HTR-8/SVneo (cell line): ENCODE measurements at places on chromosomes 3 and 15.

GRCh38 chr3:123157209-123157597 lies 44.5 kb upstream of the SEC22A start:
- no peak for DNase-seq

DNA sequence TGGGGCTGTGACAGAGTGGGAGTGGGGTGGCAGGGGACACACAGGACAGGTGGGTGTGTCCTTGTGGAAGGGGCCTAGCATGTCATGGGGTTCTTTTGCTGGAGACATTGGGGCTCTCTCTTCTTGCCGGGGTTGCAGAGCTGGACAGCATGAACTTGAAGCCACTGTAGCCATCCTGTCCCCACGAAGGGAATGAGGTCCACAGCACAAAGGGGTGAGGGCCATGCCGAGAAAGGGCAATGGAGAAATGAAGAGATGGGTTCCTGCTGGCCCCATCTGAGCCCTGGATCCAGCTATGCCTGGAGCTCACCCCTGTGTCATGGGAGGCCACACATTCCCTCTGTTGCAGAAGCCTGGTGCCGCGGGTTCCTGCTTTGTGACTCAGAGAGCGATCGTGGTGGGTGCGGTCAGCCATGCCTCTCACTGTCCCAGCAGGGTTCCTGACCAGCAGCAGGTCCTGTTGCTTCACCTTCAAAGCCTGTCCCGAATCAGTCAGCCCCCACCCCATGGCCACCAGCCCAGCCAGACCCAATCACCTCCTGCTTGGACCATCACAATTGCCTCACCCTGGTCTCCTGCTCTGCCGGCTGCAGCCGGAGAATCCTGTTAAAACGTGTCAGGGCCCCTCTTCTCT lies 50.0 kb downstream of the DNAJB8 start:
- DNase-seq = peak; percentile 79

- no peak for DNase-seq
Observed at GRCh38 chr3:94626573-94626972, 563.7 kb downstream of the NSUN3 start.

- no peak for DNase-seq
Observed at GRCh38 chr3:158279609-158280008, 169.7 kb downstream of the RSRC1 start.

DNA sequence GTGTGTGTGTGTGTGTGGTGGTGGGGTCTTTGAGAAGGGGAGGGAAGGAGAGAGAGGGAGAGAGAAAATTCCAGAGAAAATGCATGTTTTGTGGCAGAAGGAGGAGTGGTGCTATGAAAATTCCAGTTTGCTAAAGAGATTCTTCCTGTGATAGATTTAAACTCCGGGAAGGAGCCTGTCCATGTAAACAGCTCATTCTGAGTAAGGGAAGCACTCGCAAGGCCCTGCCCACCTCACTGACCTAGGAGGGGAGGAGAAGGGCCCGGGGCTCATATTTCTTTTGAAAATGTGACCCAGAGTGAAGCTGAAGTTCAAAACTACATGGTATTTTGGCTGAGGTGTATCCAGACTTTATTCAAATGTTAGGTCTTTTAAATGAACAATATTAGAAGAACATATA lies 41.3 kb downstream of the ADAMTSL3 start:
- peak; percentile 24 for DNase-seq

- DNase-seq = peak; percentile 77
Observed at GRCh38 chr15:38714309-38715072, 149.9 kb upstream of the RASGRP1 start.

GRCh38 chr15:62027263-62027565 lies 33.0 kb downstream of the VPS13C start:
- DNase-seq = no peak

- no peak for DNase-seq
Observed at GRCh38 chr3:33081812-33082211, 15.1 kb downstream of the GLB1 start.

GRCh38 chr15:48469681-48470080 lies 138.5 kb downstream of the DUT start:
- DNase-seq = no peak

DNA sequence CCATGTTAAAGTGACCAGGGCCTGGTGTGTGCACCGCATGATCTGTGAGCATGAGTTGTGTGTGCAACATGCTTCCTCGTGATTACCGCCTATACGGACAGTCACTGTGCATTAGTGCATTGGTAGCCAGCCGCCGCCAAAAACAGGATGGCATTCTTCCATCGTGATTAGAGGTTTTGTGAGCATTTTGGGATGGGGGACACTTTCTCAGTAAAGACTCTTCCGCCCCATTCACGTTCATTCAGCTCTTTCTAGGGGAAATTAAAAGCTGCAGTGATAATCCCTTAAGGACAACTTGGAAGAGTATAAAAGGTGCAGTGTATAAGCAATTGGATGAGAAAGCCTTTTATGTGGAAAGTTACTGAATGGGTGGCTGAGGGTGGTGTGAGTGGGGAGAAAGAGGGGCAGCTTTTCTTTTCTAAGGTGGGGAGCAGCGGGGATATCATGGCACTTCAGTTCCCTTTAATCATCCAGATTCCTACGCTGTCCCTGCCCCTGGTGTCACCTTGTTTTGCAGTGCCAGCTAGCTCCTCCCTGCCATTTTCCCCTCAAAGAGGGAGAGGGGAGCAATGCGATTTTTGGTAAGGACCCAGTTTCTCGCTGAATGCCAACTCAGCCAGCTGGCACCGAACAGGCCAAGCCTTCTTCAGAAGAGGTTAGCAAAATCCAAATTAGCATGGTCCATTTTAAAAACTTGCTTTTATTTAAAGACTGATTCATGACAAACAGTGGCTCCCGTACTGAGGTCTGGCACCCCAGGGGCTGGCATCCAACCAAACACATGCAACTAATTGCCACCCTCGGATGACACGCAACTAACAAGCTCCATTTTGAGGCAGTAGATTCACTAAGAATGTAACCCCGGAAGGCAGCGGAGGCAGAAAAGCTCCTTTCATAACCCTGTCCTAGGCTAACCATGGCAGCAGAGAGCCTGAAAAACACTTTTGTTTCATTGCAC lies 447.8 kb downstream of the FHIT start:
- DNase-seq = no peak

DNA sequence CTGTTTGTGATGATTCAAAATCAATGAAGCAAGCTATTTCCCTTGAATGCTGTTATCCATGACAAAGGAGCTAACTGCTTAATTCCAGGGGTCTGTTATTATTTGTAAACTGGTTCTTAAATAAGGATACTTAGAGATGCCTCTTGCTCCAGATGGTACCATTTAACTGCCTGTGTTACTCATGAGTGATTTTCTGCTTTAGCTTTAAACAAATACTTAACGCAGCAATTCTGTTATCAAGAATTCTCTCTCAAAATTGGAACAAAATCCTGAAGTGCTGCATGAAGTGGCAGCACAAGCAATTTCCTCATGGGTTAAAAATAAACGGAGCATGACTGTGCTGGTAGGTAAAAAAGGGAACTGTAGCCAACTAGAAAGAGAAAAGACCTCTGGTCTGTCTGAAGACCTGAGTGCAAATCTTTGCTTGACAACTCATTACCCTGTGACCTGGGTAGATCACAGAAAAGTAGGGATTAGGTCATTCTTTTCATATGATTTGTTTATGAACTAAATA lies 62.5 kb upstream of the GBE1 start:
- DNase-seq = no peak

DNA sequence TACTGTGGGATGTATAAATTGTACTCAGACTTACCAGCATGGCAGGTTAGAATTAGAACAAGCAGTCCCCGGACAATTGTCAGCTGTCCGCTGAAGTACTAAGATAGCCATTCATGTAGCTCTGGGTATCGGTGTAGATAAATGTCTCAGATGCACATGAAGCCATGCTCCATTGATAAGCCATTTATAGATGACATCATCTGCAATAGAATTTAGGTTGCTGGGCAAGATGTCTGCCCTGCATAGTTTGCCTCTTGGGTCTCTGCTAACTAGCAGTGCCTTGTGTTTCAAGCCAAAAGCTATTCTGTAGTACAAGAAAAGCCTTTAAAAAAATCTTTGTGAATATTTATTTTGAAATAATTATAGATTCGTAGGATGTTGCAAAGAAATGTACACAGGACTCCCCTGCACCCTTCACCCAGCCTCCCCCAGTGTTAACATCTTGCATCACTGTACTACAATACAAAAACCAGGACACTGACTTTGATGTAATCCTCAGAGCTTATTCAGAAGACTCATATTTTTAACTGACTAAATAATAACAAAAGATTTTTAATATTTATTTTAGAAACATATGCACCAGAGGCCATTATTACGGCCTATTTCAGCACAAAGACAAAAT lies 220.6 kb upstream of the THRB start:
- DNase-seq = no peak

DNA sequence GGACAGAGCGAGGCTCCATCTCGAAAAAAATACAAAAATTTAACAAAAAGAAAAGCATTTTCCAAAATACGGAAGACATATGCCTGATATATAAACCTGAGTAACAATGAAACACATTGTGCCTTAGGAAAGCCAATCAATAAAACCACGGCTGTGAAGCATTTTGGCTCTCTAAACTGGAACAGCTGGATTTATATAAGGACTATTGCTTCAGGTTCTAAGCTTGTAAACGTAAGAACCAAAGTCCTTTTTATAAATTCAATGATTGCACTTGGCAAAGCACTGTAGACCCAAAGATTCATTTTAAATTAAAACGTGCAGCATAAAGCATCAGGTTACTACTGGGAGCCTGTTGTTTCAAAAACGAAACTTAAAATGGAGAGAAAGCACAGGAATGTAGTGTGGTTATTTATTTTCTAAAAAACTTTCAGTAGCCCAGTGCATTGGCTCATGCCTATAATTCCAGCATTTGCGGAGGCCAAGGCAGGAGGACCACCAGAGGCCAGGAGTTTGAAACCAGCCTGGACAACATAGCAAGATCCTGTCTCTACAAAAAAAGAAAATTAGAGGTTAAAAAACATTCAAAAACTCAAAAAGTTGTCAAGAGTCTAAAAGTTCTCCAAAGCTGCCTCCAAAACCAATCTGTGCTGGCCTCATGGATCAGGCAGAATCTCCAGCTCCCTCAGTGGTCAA lies 61.5 kb downstream of the USF3 start:
- DNase-seq = no peak

DNA sequence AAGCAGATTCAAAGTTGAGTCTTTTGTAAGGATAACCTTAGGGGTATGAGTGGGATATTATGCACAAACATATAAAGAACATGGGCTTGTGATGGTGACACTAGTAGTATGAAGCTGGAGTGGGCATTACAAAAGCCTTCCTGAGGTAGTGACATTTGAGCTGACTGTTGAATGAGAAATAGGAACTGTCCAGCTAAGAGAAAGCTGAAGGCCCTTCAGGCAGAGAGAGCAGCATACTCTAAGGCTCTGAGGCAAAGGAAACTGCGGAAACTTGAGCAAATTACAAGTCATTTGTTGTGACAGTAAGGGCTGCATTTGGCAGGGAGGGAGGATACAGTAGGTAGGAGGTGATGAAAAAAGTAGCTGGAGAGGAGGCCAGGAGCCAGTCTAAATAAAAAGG lies 190.7 kb upstream of the CD96 start:
- DNase-seq = no peak

GRCh38 chr3:17946619-17947018 lies 204.2 kb upstream of the TBC1D5 start:
- DNase-seq = no peak
